Immature natural killer cell (primary cell): ENCODE measurements at places on chromosomes 3 and 15. TPM values are rescaled to one million over a fixed set of nuclear protein-coding genes. Genes with fewer than 3 reads are reported as not detected.

DNA sequence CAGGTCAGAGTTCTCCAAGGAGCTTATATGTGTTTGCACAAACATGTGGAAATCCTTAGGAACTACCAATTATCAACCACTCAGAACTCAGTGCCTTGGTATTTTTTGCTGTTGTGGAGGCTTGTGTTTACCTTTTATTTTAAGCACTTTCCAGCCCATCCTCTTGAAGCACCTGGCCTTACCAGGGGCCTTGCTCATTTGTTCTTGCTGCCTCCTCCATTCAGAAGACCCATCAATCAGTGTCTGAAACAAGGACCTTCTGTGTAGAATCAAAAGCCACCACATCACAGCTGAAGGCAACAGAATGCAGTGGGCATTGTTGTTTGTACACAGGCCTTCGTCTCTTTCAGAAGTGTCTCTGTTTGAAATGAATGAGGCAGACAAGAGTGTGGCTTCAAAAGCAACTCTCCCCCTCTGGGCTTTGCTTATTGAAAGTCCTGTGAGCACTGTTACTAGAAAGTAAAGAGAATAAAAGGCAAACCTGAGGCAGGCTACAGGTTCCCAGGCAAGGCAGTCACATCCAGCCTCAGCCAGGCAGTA is 24.5 kb upstream of the LIPC start:
- H3K4me3 ChIP-seq, result no peak overlapping the region
- no peak for DNase-seq
- no peaks in the 10 kb centered on the region for H3K36me3 ChIP-seq
- peaks cover 31% of the 10 kb centered on the region for H3K4me1 ChIP-seq

DNA sequence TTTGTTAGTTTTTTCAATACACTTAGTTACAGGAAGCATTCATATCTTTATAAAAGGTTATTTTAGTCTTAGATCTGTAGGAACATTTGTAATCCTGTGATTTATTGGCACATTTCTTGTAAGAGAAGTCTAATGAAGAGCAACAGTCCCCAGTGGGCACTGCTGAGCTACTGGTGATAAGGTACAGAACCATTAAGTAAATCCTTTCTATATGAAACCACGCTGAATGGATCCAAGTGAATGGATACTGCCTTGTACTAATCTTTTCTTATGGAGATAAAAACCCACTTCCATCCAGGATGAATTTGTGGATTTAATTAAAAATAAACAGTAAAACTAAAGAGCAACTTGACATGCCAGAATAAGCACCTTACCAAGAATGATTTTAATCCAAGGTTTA is 64.0 kb downstream of the SHQ1 start:
- H3K36me3 ChIP-seq, result peaks cover under 1% of the 10 kb centered on the region
- DNase-seq, result no peak
- H3K27ac ChIP-seq, result no peak overlapping the region
- no peaks in the 10 kb centered on the region for H3K27me3 ChIP-seq

DNA sequence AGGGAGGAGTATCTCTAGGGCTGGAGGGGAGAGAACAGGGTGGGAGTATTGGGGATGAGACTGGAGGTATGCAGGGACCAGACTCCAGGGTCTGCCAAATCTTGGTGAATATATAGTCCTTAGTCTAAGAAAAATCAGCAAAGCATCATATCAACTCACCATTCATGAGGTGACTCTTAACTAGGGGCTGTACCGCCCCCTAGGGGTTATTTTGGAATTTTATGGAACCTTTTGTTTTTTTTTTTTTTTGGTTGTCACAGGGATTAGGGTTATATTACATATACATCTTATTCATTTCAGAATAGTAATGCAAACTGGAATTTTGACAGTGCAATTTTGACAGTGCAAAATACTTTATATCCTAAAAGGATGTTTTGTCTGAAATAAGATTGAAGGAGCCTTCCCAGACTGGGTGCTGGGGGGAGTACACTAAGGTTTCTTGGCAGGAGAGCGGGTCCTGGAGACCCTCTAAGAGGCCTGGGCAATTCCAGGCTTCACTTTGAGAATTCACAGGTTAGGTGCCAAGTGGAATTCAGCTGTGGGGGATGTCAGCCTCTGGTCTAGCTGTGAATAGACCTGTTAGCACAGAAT is 7.5 kb downstream of the CMTM7 start:
- H3K36me3 ChIP-seq, result no peaks in the 10 kb centered on the region
- H3K27me3 ChIP-seq, result no peaks in the 10 kb centered on the region
- H3K27ac ChIP-seq, result peak overlapping the region; percentile 44
- DNase-seq, result peak; percentile 44
- no peak overlapping the region for H3K4me3 ChIP-seq

GRCh38 chr3:50125541-50126286 is 29.4 kb upstream of the SEMA3F start:
- H3K4me3 ChIP-seq, result no peak overlapping the region
- H3K27ac ChIP-seq, result no peak overlapping the region
- no peaks in the 10 kb centered on the region for H3K36me3 ChIP-seq
- no peak for DNase-seq
- no peaks in the 10 kb centered on the region for H3K4me1 ChIP-seq

The CLDN18 gene
- polyA plus RNA-seq, result not detected

The LDHAL6B gene
- polyA plus RNA-seq, result not detected

GRCh38 chr3:126339466-126339865 is 17.7 kb downstream of the KLF15 start:
- H3K27me3 ChIP-seq, result peaks cover 4% of the 10 kb centered on the region
- H3K36me3 ChIP-seq, result no peaks in the 10 kb centered on the region
- H3K4me3 ChIP-seq, result no peak overlapping the region
- no peaks in the 10 kb centered on the region for H3K4me1 ChIP-seq
- H3K27ac ChIP-seq, result no peak overlapping the region

DNA sequence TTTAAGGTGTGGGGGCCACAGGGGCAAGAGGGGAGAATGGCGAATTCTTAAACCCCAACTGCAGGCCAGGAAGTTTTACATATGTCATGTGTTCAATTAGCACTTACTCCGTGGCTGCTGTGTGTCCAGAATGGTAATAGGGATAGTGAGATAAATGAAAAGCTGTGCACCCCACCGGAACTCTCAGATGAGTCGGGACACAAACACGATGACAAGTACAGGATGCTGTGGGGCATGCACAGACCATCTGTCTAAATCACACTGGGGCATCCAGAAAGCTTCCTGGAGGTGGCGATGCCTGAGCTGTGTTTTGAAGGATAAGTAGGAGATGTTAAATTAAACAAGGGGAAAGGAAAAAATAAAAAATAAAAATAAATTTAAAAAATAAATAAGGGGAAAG is 18.3 kb upstream of the TMEM158 start:
- peaks cover 2% of the 10 kb centered on the region for H3K27me3 ChIP-seq
- no peaks in the 10 kb centered on the region for H3K4me1 ChIP-seq
- no peak for DNase-seq
- H3K4me3 ChIP-seq, result no peak overlapping the region

GRCh38 chr15:62187425-62187824 is 22.3 kb upstream of the C2CD4B start:
- no peaks in the 10 kb centered on the region for H3K36me3 ChIP-seq
- H3K4me3 ChIP-seq, result no peak overlapping the region
- DNase-seq, result no peak
- peaks cover 3% of the 10 kb centered on the region for H3K27me3 ChIP-seq

The STRIT1 gene
- polyA plus RNA-seq, result not detected

DNA sequence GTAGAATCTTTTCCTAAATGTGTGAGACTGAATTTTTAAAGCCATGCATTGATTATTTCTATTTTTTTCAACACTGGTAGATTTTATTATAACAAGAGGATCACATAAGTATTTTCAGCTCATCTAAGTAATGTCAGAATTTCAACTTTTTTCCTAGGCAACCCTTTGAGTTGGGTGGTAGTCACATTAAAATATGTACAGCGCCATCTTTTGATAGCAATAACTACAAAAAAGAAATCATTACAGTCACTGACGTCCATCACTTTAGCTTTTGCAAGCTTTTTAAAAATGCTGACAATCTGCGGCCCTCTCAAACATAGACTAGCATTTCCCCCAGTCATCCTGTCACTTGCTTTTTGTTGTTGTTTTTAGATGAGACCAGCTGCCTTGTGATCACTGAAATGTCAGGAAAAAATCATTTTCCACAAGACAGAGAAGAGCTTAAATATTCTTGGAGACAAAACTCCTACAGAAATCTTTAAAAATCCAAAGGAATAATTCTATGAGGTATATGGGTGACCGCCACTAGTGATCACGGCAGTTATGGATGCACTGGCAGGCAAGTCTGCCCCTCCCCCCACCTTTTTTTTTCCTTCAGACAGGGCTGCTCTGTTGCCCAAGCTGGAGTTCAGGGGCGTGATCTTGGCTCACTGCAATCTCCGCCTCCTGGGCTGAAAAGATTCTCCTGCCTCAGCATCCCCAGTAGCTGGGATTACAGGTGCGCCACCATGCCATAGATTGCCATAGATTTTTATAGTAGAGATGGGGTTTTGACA is 384.0 kb upstream of the KCNMB2 start:
- no peak overlapping the region for H3K4me3 ChIP-seq
- no peaks in the 10 kb centered on the region for H3K36me3 ChIP-seq
- no peak for DNase-seq
- no peaks in the 10 kb centered on the region for H3K4me1 ChIP-seq
- no peaks in the 10 kb centered on the region for H3K27me3 ChIP-seq

DNA sequence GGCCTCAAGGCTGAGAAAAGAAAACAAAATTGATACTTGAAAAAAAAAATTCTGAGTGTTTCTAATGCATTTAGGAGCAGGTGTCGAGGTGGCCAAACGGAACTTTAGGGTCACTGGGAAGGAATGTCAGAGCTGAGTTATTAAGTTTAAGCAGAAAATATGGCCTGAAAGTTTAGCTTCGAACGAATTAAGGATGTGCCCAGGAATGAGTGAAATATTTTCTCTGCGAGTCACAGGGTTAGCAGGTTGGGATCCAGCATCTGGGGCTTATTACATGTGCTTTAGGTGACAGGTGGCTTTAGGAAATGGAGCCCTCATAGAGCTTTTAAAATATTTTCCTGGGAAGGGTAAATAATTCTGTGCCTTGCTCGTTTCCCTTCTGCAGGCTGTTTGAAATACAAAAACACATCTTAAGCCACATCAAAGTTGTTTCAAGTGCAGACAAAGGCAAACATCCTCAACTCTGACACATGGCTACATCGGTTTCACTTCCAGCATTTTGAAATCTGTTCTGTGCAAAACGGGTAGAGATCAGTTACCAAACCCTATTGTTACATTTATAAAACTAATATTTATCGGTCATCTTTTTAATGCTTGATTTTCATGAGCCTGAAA is 143.1 kb upstream of the ARRDC4 start:
- DNase-seq, result no peak
- H3K4me1 ChIP-seq, result no peaks in the 10 kb centered on the region
- H3K27me3 ChIP-seq, result no peaks in the 10 kb centered on the region
- no peak overlapping the region for H3K4me3 ChIP-seq
- H3K27ac ChIP-seq, result no peak overlapping the region
